Uterus (tissue), 4 donors: ENCODE measurements at places on chromosomes 4 and X.

GRCh38 chr4:121370729-121371325 is 10.0 kb downstream of the QRFPR start:
- peak; percentile 24 for DNase-seq

DNA sequence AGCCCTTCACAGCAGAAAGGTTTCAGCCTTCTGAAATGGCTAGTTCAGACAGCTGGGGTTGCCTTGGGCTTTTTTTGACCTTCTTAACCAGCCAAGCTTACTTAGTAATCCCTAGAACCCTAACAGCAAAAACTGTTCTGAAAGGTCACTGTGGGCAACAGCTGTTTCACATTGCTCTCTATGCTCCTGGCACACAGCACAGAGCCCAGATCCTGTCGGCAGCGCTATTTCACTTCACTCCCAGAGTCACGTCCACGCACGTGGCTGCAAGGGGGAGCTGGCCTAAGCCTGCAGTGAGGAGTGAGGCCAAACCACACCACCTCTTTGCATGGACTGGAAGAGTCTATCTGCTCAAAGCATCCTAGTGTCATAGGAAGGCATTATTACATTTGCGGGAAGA is 32.0 kb upstream of the STS start:
- DNase-seq, result peak; percentile 27

DNA sequence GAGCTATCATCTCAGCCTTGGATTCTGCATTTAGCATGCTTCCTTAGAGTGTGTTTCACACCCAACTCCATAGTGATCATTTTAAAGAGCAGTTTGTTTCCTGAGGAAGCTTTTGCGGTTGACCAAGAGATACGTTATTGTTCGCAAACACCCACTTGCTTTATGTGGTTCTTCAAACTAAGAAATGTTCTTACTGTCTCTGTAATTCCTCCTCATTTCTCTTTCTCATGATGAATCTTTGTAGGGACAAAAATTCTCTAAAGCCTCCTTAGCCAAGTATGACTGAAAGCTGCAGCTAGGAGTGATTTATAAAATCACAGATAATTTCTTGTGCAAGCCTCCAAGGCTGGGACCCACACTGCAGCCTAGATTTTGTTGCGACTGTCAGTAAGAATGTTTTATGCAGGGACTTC is 10.0 kb downstream of the TNIP3 start:
- DNase-seq, result no peak

DNA sequence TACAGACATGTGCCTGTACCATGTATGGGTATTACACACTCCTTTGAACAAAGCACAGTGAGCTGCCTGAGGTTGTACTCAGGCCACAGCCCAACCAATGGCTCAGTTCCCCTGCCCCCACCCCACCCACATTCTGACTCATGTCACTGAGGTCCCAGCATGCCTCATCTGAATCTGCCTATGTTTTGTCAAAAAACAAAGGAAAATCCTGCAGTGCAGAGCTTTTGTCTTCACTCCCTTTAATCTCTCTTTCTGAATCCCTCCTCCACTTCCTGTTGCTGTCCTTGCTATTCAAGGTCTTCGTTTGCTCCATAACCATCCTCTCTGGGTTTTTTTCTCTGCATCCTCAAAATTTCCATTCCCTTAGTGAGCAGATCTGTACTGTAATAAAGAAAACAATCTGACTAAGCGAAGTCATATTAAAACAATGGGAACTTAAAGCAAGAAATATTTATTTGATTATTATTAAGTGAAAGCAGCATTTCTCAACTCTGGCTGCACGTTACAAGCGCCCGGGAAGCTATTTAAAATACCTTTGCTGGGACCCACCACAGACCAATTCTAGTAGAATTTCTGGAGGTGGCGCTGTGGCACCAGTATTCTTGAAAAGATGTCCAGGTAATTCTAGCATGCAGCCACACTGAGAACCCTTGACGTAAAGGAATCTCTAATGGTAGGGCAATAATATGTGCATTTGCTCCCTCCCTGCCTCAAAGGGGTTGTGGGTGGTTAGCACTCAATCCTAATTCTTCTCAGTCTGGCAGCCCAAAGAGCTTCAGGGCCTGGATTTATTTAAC is 8.7 kb downstream of the GUCY2F start:
- no peak for DNase-seq

DNA sequence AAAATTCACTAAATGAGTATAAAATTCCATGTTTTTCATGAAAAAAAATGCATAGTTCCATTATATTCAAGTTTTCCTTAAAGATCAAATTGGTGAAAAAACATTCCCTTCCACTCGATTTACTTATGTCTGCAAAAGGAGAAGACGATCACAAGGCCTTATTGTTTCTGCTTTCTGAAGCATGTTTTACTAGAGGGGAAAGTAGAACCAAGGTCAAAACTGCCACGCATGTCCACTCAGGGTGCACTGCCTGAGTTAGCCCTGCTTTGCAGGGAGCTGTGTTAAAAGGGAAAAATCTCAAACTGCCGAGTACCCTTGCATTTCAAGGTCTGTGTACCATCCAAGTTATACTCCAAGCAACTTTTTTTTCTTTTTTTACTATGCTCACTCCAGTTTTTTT is 57.2 kb downstream of the TRAPPC11 start:
- DNase-seq, result no peak

DNA sequence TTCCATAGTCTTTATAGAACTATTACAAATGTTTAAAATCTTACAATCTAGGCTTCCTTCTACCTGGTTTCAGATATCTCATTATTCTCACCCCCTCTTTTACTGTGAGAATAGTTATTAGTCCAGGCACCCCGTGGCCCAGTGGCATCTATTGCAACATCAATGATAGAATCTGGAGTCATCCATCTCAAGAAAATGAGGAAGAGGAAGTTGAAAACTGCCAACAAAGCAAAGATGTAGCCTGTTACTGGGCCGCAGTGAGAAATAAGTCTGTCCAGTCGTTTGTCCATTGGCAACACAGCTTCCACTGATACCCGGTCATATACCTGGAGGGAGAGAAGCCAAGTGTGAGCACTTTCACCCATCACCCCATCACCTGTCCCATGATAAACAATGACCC is 6.0 kb upstream of the ASB11 start:
- DNase-seq, result no peak

- DNase-seq, result no peak
These were observed 15.4 kb downstream of the AMTN start for GRCh38 chr4:70533791-70534190.

DNA sequence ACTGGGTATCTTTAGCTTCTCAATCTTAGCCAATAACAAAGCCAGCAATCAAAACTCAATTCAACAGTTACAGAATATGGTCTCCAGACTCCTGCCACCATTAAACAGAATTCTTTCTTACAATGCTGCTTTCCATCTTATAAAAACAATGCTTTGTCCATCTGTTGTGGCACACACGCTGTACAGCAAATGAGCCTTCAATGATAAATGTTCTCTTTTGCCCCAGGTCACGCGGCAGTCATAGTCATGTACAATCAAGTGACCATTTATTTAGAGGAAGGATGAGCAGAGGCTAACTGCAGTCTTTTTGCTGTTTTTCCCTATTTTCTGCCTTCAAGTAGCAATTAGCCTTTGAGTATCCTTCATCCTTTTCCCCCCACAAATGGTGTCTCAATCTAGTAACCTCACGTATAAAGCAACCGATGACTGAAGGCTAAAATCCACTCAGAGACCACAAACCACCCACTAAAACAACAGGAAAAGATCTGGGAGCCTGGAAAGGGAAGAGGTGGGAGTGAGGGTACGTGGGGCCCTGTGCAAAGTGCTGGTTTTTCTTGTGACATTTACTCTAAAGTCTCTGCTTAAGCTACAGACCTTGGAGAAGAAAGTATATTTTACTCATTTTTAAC is 24.4 kb downstream of the TRIM2 start:
- DNase-seq, result no peak

DNA sequence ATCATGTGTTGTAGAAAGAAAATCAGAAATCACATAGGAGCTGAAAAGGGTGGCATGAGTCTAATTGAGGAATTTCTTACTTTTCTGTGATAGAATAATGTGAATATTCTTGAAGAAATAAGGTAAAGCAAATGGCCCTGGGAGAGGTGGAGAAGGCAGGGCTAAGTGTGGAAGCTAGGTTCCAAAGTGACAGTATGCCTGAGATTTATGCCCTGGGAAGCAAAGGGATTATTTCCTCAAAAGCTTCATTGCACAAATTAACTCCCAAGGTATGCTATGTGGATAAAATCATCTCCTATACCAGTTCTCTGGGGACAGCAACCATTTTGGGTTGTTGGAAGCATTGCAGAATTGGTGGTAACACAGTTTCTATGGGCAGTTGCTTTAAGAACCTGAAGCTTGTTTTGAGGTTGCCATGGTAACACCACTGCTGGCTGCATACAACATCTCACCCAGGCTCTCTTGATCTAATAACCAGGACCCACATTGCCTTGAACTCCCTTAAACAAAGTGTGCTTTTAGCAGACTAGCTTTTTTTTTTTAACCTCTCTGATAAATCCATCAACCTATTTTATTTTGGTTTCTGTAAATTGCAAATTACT is 21.0 kb downstream of the MAOA start:
- no peak for DNase-seq

DNA sequence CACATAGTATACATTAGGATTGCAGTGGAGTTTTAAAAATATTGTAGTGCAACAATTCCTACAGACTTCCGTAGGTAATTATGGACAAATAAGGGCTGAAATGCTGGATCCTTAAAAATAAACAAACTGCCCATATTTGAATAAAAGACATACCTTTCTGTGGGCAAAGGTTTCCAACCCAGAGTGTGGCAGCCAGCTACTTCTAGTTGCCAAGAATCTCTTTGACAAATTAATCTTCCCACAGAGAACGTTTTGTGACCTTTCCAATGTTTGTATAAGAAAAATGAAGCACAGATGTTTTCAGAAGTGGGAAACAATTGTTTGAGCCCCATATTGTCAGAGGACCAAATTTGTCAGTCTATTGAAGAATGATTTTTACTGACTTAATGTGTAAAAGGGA is 21.1 kb downstream of the GRPR start:
- no peak for DNase-seq

DNA sequence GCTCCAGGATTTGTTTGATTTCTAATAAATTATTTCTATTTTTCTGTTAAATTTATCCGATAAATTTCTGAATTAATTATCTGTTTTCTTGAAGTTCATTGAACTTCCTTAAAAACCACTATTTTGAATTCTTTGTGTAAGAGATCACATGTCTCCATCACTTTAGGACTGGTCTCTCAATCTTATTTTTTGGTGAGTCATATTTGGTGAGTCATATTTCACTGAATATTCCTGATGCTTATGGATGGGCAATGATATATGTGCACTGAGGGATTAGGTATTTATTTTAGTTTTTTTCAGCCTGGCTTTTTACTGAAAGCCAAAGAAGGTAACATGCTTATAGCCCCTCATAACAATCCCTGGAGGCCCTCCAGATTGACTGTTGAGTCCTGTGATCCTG is 48.5 kb upstream of the IL15 start:
- no peak for DNase-seq

DNA sequence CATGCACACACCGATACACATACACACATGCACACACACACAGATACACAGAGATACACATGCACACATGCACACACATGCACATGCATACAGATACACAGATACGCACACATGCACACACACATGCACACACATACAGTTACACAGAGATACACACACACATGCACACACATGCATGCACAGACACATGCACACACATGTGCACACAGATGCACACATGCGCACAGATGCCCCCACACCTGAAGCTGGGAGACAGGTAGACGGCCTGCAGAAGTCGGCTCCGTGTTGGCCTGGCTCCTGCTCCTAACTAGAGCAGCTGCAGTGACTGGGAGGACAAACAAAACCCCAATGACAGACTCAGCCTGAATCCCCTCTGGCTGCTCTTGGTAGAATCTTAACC is 46.8 kb downstream of the PSAPL1 start:
- DNase-seq, result no peak

GRCh38 chr4:73917081-73917501 is 47.9 kb downstream of the CXCL1 start:
- DNase-seq, result no peak

DNA sequence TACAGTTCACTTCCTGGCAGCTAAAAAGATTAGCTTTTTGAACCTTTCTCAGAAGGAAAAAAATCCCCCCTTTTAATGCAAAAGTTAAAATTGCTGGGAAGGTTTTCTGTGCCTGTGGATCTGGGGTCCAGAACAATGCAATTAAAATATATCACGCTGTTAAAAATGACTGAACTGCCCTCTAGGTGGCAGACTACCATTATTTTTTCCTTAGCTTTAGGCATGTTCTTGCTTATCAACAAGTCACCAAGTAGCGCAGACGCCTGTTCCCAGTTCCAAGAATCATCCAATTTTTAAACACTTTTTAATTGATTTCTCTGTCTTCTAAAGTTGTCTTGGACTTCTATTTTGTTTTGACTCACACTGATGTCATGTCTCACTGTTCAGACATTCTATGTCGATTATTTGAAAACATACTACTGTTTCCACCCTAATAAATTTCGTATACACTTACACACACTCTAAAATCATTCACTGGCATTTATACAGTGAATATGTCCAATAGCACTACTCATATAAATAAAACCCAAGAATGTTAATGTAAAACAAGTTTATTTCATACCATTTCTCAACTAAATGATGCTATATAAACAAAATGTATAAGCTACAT is 661.6 kb downstream of the RAPGEF2 start:
- DNase-seq, result no peak

DNA sequence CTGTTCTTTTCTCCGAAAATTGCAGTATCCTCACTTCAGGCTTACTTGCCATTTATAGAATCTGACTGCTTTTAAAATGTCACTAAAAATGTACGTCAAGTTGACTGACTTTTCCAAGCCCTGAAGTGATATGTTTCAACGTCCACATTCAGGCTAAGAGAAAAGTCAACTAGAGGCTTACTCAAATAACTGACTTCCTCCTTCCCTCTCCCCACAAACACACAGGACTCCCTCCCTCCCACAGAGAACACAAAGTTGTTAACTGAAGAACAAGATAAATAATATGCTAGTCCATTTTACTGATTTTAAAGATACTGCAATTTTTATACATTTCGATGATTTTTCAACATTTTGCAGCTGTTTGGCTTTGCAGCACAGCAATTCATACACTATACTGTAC is 13.8 kb upstream of the CDKL2 start:
- no peak for DNase-seq

GRCh38 chrX:21658746-21659145 is 616 bp upstream of the KLHL34 start:
- no peak for DNase-seq
